ENCODE measurements at places on chromosomes 1 and 21.
A peak's percentile ranks its signal among the peaks of the same experiment; 100 is the strongest.

GRCh38 chr1:30810416-30811080, 53.0 kb upstream of the LAPTM5 start:
- no peak for DNase-seq

GRCh38 chr1:77831976-77832711, 52.7 kb downstream of the MIGA1 start:
- DNase-seq = no peak

- DNase-seq = no peak
Measured at GRCh38 chr1:103492003-103492625, 33.4 kb upstream of the RNPC3 start.

GRCh38 chr1:97920832-97921571, at the start of gene DPYD:
TSS of gene DPYD (minus strand) at chr1:97921034. CDS start at chr1:97920922, 112 bp downstream.
- DNase-seq = peak; percentile 85

- no peak for DNase-seq
Measured at GRCh38 chr1:173714441-173714758, 381 bp upstream of the KLHL20 start.

DNA sequence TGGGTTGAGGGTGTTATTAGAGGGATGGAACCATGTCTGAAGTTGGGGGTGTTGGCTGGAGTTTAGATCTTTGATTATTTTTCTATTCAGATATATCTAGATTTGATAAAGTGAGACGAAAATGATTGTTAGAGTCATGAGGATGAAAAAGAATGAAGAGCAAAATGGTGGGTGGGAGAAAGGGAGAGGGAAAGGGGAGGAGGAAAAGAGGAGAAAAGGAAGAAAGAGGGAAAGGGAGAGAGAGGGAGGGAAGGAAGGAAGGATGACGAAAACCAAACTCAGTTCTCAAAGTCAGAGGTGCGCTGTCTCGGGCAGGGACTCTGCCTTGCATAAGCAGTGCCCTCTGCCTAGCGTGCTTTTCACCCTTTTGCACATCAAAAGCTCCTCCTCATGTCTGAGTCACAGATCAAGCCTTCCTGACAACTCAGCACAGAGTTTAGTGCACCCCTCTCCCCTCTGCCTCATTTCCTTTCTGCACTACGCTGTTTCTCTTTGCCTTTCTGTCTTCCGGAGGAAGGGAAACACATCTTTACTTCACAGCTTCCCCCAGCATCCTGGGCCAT, 225.8 kb upstream of the PROX1 start:
- peak; percentile 36 for DNase-seq

DNA sequence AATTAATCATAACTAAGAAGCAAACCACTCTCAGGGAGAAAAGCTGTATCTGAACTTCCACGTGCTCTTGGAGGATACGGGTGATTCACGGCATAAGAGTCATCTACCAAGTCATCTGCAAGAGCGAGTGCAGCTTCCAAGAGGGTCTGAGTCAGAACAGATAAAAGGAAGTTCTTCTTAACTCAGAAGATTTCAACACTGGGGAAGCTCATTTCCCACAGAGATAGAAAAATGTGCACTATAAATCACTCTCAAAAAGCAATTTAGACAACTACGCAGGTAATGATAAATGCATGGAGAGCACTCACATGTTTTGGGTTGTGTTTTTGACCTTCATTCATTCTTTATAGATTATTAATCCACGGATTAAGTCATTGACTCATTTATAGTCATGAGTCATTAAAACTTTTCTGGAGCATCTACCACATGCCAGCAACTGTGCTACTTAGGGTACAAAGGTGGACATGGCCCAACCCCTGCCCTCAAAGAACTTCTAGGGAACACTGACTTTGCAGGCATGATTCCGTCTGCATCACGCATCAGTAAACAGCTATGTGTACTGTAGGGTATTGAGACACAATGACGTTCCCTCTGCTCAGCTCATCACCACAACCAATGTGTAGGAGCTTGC, 20.8 kb downstream of the KCNJ15 start:
- DNase-seq = no peak

DNA sequence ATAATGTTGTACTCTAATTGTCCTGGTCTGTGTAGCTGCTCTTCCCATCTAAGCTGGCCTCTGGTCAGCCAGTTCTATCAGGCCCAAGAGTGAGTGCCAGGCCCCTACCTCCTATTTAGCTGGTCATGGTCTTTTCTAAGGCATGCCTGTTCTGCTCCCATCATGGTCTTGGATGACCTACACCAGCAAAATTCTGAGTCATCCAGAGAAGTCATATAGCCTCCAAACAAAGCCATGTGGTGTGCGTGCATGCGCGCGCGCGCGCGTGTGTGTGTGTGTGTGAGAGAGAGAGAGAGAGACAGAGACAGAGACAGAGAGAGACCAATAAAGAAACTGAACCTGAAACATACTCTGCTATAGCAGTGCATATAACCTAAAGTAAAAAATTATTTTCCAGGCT, 254.4 kb downstream of the BRINP2 start:
- no peak for DNase-seq

DNA sequence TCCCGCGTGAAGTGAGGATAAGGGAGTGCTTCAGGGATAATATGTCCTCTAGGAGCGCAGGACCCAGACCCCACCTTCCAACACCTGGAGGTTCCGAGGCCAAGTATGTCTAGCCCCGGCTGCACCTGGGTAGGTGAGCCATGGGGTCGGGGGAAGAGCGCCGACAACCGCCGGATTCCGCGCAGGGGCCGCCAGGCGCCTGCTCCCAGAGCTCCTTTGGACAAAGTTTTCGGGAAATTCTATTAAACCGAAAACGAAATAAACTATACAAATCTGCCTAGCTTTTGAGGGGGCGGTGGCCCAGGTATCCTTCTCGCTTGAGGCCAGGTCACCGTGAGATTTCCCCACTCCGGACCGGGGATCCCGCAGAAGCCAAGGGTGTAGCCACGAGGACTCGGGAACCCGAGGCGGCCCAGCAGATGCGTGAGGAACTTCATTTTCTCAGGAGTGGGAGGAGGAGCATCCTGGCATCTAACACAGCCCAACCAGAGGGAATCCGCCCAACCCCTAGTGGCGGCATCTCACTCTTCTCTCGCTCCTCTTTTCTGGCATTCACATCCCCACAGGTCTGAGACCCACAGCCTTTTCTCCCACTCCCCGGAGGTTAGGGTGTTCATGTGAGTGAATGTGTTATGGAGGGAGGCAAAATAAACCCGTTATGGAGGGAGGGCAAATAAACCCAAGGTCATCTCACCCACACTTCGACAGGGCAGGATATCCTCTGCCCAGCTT, 2.3 kb upstream of the DMRTA2 start:
- no peak for DNase-seq

DNA sequence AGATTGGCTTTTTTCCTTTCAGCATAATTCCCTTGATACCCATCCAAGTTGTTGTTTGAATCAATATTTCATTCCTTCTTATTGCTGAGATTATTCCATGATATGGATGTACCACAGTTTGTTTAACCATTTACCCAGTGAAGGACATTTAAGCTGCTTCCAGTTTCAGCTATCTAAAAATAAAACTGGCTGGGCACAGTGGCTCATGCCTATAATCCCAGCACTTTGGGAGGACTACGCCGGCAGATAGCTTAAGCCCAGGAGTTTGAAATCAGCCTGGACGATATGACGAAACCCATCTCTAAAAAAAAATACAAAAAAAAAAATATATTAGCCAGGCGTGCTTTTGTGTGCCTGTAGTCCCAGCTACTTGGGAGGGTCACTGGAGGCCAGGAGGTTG, 32.6 kb downstream of the SEMA6C start:
- DNase-seq = no peak

GRCh38 chr1:11417162-11417561, 61.8 kb upstream of the DISP3 start:
- no peak for DNase-seq

DNA sequence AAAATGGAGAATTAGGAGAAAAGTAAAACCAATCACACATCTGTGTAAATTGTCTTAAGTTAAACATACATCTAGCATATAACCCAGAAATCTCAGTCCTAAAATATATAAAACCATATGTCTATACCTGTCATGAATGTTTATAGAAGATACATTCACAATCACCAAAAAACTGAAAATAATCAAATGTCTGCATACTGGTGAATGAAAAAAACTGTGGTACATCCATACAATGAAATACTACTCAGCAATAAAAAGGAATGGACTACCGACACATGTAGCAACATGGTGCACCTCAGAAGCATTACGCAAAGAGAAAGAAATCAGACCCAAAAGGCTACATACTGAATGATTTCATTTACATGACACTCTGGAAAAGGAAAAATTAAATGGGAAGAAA, 47.7 kb upstream of the SEC16B start:
- no peak for DNase-seq

GRCh38 chr21:38815060-38815405, 9.3 kb downstream of the ETS2 start:
- DNase-seq = no peak

DNA sequence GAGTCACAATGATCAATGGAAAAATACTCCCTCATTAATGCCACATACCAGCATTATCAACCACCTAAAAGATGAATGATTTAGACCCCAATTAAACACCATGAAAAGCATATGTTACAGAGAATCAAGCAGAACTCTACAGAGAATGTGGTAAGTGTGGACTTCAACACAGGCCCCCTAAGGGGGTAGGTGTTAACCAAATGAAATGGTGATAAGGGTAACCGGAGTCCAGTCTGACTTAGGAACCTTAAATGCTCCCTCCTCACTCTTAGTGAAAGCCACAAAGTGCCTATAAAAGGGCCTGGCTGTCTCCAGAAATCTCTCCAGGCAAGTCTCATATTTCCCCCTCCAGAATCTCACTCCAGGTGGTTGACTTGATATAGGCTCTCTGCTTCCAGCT, 149.2 kb upstream of the FOXD3 start:
- DNase-seq = no peak

DNA sequence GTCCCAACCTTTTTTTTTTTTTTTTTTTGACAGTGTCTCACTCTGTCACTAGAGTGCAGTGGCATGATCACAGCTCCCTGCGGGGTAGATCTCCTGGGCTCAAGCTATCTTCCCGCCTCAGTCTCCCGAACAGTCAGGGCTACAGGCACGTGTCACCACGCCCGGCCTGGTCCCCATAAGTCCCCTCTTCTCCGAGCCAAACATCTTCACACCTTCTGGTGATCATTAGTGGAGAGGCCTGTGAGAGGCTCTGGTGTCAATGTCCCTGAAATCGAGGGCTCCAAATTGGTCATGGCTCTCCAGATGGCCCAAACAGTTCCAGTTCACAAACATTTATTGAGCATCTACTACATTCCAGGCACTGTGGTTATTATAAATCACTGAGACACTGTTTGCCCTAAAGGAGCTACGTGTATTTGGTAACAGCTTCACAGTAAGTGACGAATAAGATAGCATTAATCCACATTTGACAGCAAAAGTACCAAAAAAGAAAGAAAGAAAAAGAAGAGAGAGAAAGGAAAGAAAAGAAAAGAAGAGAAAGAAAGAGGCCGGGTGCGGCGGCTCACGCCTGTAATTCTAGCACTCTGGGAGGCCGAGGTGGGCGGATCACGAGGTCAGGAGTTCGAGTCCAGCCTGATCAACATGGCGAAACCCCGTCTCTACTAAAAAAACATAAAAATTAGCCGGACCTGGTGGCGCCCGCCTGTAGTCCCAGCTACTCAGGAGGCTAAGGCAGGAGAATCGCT, 867 bp upstream of the TIMM17A start:
- DNase-seq = peak; percentile 30

DNA sequence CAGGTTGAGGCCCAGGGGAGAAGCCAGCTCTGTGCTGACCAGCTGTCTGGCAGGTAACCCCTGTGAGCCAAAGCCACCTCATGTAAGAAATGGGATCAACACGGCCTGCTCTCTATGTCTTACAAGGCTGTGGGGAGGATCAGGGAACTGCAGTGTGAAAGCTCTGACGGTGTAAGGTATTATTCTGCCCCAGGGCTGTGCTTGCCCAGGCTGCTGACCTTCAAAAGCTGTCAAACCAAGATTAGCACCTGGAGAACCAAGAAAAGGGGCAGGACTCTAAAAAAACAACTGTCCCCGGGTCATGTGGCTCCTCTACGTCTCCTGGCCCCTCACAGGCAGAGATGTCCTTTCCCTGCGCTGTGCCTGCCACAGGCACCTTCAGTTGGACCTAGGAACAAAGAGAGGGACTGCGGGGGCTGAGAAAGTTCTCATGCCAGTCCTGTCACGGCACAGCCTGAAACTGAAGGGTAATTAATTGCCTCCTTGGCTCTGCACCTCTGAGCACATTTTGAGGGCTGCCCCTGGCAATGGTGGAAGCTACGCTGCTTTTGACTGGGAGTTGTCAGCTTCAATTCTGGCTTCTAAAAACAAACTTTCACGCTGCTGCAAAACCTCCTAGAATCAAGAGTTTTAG, 77.6 kb downstream of the PGBD5 start:
- DNase-seq = no peak

Data from stimulated activated CD4-positive, alpha-beta T cell treated with anti-CD3 and anti-CD28 coated beads, Interleukin-2, amount 100 ng/mL, for 24 hours (primary cell).